ENCODE measurements at places on chromosomes 16 and 17. TPM values are rescaled to one million over a fixed set of nuclear protein-coding genes. Genes with fewer than 3 reads are reported as not detected.

- no peak for DNase-seq
Measured at GRCh38 chr17:17350491-17351355, 47.5 kb downstream of the NT5M start.

DNA sequence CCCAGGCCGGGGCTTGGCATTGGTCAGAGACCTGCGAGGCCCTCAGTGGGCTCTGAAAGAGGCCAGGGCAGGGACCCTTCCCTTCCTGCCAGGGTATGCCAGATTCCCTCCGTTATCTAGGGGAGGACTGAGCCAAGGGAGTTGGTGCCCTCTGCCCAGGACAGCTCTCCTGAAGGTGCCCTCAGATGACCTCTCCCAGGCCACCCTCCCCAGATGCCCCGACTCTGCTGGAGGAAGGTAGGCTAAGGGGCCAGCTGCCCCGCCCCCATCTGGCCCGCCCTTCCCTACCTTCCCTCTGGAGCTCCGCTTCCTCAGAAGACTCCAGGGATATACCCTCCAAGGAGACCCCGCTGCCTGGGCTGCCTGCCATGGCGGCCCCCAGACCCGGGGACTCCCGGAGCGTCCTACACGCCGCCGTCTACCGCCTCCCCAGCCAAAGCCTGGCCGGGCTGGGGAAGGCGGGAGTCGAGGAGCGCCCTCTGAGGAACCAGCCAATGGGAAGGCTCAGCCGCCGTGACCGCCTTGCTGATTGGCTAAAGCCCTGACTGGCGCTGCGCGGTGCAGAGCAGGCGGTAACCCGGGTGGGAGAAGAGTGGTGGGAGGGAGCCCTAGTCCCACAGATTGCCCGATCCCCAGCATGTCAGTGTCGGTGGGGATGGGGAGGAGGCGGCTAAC lies 7.0 kb downstream of the MPP2 start:
- peak; percentile 89 for DNase-seq

Gene TPSD1
- total RNA-seq: 0.35 TPM

Gene OR1A1
- not detected for total RNA-seq

Gene GOT2
- total RNA-seq: 116 TPM
